ENCODE measurements at places on chromosomes 7 and 10.

DNA sequence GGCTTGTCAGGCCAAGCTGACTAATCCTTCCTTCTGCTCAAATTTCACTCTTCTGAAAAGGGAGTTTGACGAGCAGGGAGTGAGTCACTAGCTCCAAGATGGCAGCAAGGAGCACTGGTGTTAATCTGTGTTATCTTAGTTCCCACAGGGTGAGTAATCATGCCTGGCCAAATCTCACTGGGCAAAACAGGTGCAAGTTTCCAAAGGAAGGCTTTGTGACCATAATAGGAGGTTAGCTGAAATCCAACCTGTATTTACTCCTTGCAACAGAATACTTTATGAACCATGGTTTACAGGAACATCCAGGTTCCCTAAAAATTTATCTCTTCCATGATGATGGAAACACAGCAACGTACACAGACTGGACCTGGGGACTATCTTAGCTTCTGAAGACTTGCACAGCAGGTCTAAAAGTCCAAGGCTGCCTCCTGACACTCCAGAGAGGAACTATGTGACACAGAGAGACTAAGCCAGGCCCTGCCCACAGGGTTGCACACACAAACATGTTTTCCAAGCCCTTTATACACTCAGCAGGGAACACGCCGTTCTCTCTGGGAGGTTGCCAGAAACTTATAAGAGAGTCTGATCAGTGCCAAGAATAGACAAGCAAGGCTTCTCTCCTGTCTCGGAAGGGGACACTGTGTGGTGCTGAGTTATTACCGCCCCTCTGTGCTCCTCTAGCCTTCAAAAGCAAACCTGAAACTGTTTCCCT is 46.3 kb downstream of the PDK4 start:
- no peak for DNase-seq

DNA sequence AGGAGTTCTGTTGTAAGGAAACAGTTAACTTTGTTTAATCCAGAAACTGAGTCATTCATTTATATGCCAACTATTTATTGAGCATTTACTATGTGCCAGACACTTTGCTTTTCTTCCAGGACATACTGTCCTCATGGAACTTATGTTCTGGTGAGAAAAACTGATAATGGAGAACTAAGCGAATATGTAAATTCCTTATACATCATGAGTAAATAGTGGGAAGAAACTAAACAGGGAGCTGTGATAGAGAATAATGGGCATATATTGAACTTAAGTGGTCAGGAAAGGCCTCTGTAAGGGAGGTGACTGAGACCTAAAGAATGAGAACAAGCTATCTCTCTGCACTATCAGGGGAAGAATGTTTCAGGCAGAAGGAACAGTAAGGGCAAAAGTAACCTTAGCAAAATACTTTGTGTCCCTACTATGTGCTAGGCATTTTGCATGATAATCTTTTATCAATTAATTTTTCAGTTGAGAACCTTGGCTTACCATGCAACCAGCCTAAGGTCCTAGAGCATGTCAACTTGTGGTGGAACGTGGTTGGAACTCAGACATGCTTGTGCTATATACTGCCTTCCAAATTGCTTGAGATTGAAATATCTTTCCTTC is 45.4 kb downstream of the ST7 start:
- DNase-seq, result no peak

DNA sequence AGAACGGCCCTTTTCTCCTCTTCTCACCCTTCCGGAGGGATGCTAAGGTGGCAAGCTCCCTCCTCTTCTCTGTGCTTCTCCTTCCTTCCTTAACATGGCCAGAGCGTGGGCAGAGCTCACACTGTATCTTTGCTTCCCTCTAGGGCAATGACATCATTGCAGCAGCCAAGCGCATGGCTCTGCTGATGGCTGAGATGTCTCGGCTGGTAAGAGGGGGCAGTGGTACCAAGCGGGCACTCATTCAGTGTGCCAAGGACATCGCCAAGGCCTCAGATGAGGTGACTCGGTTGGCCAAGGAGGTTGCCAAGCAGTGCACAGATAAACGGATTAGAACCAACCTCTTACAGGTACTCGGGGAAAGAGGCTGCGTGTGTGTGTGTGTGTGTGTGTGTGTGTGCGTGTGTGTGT is 36.6 kb downstream of the AP3M1 start:
- no peak for DNase-seq

DNA sequence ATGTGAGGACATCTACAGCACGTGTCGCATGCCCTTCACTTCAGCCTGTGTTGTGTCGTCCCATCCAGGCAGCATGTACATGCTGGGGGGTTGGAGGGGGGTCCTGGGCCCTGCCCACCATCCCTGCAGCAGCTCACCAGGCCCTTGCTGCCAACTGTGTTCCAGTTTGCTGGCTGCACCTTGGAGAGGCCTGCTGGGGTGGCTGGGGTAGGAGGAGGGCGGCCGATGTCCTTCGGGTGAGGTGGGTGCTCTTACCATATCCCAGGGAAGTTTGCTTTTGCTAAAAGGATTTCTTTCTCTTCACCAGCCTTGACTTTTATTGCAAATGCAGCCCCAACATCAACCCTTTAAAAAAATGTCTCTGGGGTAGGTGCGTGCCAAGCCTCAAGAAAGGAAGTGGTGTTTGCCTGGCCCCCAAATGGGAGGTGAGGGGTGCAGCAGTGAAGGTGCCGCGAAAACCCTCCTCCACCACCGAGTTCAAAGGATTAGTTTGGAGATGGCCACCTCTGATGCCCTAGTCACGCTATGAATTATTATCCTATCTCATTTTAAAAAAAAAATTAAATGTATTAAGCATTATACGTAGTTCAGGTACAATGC is 165.8 kb upstream of the KLF6 start:
- DNase-seq, result peak; percentile 20

DNA sequence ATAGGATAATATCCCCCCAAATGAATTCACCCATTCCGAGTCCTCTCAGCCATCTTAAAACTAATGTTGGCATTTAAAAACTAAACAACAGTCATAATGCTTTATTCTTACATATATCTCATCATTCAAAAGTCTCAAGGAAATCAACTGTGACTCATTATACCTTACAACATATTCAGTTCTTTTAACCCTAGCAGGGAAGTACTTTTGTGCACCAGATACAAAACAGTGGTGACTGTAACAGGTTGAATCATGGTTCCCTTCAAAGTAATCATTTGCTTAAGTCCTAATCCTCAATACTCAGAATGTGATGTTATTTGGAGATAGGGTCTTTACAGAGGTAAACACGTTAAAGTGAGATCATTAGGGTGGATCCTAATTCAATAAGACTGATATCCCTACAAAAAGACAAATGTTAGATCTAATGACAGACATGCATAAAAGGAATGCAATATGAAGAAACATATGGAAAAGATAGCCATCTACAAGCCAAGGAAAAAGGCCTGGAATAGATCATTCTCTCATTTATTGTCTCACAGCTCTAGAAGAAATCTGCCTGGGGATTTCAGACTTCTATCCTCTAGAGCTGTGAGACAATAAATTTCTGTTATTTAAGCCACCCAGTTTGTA is 42.3 kb downstream of the RELN start:
- DNase-seq, result no peak

- no peak for DNase-seq
Observed at GRCh38 chr10:90462749-90463470, 394.9 kb downstream of the HTR7 start.

- DNase-seq, result no peak
Observed at GRCh38 chr10:88154596-88155250, 291.3 kb downstream of the PTEN start.

GRCh38 chr10:86647773-86648703 is 6.3 kb upstream of the OPN4 start:
- no peak for DNase-seq

DNA sequence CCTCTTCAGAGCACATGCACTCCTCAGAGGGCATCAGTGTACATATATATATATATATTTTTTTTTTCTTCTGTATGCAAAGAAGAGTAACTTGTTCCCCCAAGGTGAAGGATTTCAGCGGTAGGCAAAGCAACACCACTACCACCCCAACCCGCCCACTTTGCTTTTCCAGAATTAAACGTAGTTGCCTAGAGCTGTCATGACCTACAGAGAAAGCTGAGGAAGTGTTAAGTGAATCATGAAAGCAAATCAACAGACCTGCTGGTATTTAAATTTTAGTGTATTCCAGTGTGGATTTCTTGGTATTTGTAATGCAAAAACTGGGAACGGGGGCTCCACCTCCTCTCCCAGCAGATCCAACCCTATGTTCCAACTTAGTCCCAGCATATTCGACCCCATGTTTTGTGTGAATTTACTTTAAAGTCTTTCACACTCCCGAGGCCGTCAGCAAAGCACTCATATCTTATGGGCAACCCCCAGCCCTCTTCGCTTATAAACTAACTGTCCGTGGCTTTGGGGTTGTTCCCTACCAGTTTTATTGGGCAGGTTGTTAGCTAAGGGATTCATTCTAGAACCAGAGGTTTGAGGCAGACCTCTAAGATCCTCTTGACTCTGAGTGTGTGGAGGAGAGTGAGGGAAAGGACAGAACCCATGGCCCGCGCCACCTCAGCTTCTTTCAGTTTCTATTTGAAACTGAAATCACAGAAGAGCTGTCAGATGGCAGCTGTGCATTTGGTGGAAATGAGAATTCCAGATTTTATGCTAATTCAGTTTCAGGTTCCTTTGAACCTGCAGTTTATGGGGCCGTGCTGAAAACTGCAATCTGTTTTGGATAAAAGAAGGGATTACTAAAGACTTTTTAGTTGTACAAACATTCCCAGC is 450.2 kb upstream of the GALNT17 start:
- DNase-seq, result no peak

DNA sequence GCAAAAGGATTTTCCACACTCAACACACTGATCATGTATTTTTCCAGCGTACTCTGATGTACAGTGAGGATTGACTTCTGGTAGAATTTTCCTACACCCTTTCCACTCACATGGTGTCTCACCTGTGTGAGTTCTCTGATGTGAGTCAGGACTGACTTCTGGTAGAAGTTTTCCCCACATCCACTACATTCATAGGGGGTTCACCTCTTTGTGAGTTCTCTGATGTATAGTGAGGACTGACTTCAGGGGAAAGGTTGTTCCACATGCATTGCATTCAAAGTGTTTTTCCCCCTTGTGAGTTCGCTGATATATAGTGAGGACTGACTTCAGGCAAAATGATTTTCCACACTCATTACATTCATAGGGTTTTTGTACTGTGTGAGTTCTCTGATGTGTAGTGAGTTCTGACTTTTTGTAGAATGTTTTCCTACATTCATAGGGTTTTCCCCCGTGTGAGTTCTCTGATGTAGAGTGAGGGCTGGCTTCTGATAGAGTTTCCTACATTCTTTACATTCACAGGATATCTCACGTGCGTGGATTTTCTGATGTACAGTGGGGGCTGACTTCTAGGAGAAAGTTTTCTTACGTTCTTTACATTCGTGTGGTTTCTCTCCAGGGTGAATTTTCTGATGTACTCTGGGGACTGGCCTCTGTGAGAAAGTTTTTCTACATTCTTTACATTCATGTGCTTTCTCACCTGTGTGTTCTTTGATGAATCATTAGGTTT is 146.5 kb downstream of the GLRX3 start:
- DNase-seq, result no peak

Data from activated T-helper 1 cell treated with anti-CD3 and anti-CD28 coated beads, Interleukin-2, amount 50 U/mL, for 16 hours (primary cell).